Activated naive CD4-positive, alpha-beta T cell treated with anti-CD3 and anti-CD28 coated beads, Interleukin-2, amount 10 ng/mL, durations not matched to agents 5 hours and 36 hours (primary cell): ENCODE measurements at places on chromosomes 2 and 18. TPM values are rescaled to one million over a fixed set of nuclear protein-coding genes. Genes with fewer than 3 reads are reported as not detected.

WDR35 gene
- total RNA-seq: 3.7 TPM

TRABD2A gene
- 101 TPM for total RNA-seq

ANKRD30BL gene
- total RNA-seq: not detected

PAIP2B gene
- total RNA-seq: 2.2 TPM

KIF5C gene
- 4.8 TPM for total RNA-seq

PID1 gene
- not detected for total RNA-seq

DNPEP gene
- 64.0 TPM for total RNA-seq

CFAP65 gene
- total RNA-seq: not detected

GALR1 gene
- total RNA-seq: not detected

CHPF gene
- total RNA-seq: 11.8 TPM

RAMP1 gene
- 15.9 TPM for total RNA-seq

FAM110C gene
- 0.30 TPM for total RNA-seq

KYNU gene
- total RNA-seq: not detected

SPP2 gene
- total RNA-seq: not detected

ILKAP gene
- 57.0 TPM for total RNA-seq

EGR4 gene
- total RNA-seq: not detected

IL36B gene
- not detected for total RNA-seq

ALS2 gene
- 12.7 TPM for total RNA-seq

RTP5 gene
- not detected for total RNA-seq

DYNAP gene
- not detected for total RNA-seq

ARMC9 gene
- total RNA-seq: 0.50 TPM

MATN3 gene
- total RNA-seq: not detected

MAPK4 gene
- not detected for total RNA-seq

CCBE1 gene
- not detected for total RNA-seq
